ENCODE measurements at places on chromosomes 4 and X.

DNA sequence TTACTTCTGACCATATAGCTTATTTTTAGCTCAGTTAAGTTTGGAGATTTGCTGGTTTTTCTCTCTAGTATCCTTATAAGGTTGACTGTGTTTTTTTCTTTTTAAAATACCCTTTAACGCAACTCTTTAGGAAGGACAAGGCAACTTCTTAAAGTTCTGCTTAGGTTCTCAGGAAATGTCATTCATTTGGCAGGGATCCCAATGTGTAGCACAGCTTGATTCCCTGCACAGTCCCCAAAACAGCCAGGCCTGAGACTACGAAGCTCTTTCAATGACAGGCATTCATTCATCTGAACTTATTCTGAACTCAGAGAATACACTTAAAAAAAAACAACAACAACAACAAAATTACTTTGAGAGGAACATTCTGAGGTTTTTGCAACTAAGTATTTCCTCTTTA lies 1765.8 kb downstream of the PCDH7 start:
- DNase-seq: no peak

- no peak for DNase-seq
Observed at GRCh38 chr4:8268901-8269534, 536 bp upstream of the HTRA3 start.

GRCh38 chr4:122819708-122820449 lies 6.8 kb upstream of the FGF2 start:
- no peak for DNase-seq

GRCh38 chr4:42050516-42051249 lies 60.4 kb downstream of the SLC30A9 start:
- DNase-seq: no peak

- DNase-seq: no peak
Observed at GRCh38 chr4:55947912-55948725, 626 bp upstream of the CEP135 start.

DNA sequence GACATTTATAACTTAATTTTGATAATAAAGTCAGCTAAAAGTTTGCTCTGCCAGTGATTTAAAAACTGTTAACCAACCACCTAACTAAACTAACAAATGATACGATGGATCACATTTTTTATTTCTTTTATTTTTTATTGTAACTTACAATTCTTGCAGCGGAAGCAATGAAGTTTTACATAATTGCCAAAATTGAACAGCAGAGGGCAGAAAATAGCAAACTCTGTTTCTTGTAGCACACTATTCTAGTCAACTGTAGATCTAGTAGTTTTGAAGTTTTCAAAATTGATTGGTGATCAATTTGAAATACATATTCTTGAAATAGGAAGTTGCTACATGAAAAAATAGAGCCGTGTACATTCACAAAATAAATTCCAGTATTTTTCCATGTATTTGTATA lies 2.8 kb upstream of the GRIA2 start:
- no peak for DNase-seq

GRCh38 chr4:162874748-162875147 lies 291.9 kb downstream of the NAF1 start:
- DNase-seq: no peak

DNA sequence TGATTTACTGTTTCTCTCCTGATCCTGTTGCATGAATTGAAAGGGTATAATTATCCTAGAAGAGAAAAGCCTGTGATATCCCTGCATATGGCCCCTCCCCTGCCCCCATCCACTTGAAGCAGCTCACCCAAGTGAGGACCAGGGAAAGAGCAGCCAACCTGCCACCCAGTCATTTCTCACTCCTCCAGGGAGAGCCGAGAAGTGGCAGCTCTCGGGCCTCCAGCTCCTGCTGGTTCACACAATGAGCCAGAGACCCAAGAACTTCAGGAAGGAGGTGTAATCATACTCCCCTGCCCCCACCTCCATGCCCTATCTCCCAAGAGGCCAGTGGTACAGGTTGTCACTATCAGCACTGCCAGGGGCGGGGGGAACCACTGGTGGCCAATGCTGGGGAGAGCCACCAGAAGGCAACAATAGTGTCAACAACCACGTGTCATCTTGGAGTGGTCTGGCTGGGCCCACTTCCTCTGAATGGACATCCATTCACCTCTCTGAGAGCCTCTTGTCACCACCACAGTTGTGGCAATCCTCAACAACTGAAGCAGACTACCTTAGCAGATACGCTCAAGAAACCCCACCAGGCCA lies 42.9 kb downstream of the APOO start:
- peak; percentile 90 for DNase-seq

DNA sequence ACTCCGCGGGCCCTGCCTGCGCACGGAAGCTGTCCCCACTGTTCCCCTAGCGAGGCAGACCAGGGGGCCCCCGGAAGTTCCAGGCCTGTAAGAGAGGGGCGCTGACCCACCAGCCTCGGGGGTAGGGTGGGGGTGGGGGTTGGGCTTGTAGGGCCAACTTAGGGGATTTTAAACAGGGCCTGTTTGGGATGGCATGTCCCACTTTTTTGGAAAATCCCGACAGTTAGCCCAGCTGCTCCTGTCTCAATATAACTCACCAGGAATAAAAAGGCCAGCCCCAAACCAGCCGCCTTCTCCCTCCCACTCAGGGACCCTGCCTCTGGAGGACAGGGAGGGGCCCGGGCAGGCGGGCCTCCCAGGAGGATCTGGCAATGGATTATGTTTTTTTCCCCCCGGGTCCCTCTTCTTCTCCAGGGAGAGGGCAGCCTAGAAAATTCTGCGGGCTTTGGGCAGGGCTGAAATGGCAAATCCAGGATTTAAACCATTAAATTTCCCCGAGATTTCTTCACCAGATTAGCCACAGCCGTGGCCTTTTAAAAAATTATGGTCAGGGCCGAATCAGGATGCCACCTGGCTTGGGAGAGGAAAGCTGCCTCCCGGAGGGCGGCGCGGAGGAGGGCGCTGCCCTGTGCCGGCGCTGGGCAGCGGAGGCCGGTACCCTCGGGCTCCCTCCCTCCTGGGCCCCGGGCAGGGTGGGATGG lies 957 bp downstream of the PPP2R2C start:
- no peak for DNase-seq

- no peak for DNase-seq
Observed at GRCh38 chr4:4914059-4914820, 54.8 kb downstream of the MSX1 start.

- peak; percentile 29 for DNase-seq
Observed at GRCh38 chr4:24988776-24989175, 42.0 kb downstream of the LGI2 start.

GRCh38 chr4:8162625-8163024 lies 4.0 kb upstream of the ABLIM2 start:
- DNase-seq: peak; percentile 91

- no peak for DNase-seq
Observed at GRCh38 chr4:13533670-13534343, 10.5 kb downstream of the NKX3-2 start.

- no peak for DNase-seq
Observed at GRCh38 chr4:153113838-153114105, 90.5 kb upstream of the TRIM2 start.

DNA sequence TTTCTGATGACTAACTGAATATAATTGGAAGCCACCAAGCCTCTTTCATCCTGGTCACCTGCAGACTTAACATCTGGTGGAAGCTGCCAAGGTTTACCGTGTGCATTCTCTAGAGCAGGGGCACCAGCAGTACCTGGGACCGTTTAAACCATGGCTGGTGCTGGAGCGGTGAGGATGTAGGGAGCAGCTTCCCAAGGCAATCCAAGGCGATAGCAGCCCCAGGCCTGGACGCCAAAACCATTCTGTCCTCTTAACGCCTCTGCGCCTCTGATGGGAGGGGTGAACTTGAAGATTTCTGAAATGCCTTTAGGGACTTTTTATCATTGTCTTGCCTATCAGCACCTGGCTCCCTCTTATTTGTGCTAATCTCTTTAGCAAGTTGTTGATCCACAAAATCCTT lies 37.3 kb upstream of the SPANXN2 start:
- DNase-seq: no peak

DNA sequence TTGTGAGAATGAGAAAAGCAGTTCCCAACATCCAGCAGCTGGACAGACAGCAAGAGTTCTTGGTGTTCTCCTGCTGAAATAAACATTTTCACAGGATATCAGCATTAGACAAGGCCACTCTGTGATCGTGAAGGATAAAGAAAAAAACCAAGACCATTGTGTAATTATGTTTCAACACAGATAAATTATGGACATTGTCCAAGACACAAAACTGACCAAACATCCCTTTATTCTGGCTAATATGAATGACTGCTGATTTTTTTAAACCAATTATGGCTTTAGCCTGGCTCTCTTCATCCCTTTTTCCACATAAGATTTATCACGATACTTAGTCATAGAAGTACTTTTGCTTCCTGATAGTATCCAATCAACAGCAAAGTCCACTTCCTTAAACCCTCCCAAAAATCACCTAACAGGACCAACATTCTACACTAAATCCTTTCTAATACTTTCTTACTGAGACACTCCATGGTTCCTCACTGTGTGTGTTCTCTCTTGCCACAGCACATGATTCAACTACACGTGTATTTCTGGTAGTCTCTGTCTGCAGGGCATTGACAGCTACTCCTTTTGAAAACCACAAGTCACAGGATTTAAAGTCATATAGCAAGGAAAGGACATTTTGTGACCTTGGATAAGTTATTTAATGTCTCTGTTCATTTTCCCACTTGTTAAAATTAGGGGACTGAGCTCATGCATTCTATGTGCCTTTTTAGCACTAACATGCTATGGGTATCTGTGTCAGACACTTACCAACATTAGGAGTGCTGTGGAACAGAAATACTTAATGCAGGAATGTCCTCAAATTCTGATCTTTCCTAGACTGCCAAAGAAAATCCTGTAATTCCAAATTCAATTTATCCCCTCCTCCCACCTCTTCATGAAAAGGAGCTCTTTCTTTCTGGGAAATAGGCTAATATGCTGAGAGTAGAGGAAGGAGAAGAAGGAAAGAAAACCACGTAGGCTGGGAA lies 137.2 kb upstream of the PGRMC2 start:
- DNase-seq: no peak

DNA sequence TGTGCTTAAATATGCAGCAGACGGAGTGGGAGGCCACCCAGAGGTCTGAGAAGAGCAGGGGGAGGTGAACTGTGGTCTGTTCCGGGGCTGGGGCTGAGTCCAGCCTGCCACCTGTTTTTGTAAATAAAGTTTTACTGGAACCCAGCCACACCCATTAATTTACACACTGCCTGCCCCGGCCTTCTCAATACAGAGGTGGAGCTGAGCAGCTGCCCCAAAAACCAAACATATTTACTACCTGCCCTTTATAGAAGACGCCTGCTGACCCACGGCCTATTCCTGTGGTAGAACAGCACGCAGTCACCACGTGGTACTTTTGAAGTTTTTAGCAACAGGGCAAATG lies 45.9 kb downstream of the FGFRL1 start:
- no peak for DNase-seq

- no peak for DNase-seq
Observed at GRCh38 chr4:111778543-111778942, 366.7 kb upstream of the FAM241A start.

DNA sequence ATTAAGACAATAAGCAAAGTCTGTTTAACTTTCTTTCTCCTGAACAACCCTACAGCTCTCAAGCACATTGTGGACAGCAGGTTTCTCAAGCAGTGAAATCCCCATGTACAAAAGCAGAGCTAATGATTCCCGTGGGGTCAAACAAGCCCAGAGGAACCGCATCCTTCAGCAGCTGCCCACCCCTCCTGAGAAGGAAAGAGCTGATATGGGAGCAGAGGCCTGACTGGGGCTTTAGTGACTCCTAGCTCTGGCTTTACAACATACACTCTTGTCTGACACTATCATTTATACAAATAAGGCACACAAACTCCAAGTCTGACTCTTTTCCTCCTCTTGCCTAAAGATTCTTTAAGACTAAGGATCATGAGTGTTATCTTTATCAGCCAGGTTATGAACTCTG lies 32.8 kb downstream of the HDAC8 start:
- DNase-seq: no peak

- DNase-seq: no peak
Observed at GRCh38 chr4:115042496-115042895, 70.9 kb downstream of the NDST4 start.

GRCh38 chr4:20194123-20195013 lies 57.3 kb upstream of the SLIT2 start:
- DNase-seq: no peak

GRCh38 chr4:128574706-128575105 lies 234.8 kb upstream of the JADE1 start:
- DNase-seq: peak; percentile 21

GRCh38 chr4:185587427-185588161 lies 52.3 kb upstream of the PDLIM3 start:
- no peak for DNase-seq

DNA sequence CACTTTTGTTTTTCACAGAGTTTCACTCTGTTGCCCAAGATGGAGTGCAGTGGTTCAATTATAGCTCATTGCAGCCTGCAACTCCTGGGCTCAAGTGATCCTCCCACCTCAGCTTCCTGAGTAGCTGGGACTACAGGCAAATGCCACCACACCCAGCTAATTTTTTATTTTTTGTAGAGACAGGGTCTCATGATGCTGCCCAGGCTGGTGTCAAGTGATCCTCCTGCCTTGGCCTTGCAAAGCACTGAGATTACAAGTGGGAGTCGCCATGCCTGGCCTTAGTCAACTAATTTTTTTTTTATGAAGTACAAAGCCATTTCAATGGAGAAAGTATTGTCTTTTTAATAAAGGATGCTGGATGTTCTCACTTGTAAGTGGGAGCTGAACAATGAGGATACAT lies 51.3 kb upstream of the UXT start:
- DNase-seq: no peak

DNA sequence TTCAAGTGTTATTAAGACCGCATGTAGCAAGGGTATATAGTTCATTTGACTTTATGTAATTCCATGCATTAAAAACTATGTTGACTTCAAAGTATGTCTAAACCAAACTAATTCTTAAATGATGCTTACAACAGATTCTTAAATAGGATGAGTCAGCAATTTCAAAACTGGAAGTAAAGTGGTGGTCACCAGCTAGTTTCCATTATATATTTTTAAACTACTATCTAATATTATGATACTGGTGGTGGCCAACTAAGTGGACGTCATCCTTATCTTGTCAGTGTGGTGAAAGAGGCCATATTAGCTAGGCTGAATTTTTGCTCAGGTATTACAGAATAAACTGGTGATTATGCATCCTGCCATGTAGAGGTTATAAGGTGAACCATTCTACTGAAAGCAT lies 1.2 kb downstream of the IL15 start:
- no peak for DNase-seq

Data from NCI-H1417 (cell line).